ENCODE measurements at places on chromosomes 1 and 21.
A peak's percentile ranks its signal among the peaks of the same experiment; 100 is the strongest.

DNA sequence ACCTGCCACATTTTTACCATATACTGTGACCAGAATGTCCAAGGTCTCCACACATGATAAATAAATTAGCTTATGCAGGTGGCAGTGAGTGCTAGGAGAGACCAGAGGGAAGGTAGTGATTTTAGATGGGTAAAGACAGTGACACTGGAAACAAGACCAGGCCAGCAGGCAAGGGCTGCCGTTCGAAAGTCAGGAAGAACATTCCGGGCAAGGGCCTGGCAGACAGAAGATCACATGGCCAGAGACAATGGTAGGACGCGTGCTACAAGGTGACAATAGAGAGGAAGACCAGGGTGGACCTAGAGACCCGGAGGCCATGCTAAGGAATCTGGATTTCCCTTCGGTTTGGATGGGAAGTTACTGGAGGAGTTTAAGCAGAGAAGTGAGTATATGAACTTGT, 9.7 kb downstream of the PGBD5 start:
- DNase-seq: no peak

DNA sequence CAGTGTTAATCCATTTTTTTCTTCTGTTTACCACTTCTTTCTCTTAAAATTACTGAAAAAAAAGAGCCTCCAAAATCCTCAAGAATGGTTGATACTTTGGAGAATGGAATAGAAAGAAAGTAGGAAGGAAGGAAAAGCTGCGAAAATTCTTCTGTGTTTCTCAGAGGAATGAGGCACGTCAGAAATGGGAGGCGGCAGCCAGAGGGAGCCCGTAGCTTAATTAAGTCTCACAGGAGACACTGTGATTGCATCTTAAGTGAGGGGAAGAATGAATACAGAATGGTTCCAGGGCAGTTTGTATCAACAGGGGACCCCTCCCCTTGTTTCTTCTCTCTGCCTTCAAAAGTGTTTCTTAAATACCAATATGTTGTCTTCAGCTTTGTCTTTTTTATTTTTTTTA, 1099.5 kb downstream of the PLA2G4A start:
- DNase-seq: no peak

DNA sequence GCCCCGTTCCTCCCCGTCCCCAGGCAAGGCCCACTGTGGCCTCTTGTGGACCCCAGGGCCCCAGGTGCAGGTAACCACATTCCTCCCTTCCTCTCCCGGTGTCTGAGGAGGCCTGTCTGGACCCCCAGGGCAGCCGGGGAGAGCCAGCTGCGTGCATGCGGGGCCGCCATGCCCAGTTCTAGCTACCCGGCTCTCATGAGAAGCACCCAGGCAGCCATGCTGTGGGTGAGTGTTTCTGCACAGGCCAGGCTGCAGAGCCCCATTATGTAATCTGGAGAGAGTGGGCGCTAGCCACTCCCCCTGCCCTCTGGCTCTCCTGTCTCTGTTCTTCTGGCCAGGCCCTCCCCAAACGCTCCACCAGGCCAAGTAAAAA, 18.4 kb upstream of the PLEKHG5 start:
- DNase-seq: no peak

DNA sequence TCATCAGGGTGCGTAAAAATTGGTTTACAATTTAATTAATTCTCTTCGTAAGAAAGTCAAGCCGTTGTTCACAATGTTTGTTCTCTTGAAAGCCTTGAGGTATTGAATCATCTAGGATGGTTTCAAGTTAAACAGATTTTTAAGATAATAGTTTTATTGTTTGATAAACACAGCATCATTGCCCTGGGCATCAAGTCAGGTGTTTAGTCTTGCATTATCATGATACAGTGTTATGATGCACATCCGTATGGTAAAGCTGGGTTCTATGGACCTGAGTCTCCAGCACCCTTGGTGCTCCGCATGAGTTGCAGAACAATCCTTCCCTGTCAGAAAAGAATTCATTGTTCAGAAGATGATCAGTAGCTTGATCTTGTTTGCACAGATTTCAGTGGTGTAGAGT, 359.5 kb downstream of the LMO4 start:
- no peak for DNase-seq

DNA sequence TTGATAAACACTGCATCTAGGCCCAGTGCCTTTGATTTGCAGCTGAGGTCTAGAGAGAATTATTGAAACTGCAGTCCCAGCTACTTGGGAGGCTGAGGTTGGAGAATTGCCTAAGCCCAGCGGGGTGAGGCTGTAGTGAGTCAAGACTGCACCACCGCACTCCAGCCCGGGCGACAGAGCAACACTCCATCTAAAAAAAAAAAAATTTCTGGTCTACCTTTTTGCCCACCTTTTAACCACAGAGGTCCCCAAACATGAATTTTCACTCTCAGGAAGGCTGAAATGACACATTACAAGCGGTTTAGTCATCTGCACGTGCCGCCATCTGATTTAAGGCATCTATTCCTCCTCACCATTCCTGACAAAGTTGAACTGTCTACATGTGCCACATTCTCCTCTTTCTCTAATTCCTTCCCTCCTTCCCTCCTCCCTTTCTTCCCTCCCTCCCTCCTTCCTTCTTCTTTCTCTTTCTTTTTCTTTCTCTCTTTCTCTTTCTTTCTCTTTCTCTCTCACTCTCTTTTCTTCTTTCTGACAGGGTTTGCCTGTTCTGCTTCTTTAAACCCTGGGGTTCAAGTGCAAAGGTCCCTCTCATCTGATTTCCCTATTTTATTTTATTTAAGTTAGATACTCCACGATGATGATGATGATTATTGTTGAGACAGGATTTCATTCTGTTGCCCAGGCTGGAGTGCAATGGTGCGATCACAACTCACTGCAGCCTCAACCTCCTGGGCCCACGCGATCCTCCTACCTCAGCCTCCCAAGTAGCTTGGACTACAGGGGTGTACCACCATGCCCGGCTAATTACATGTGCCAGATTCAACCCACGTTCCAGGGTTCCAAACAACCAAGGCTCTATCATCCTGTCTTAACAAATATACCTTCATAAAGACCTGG, 3.0 kb upstream of the SOD1 start:
- no peak for DNase-seq

- no peak for DNase-seq
These were observed 4.5 kb downstream of the IRF2BP2 start for GRCh38 chr1:234605399-234605982.

- DNase-seq: no peak
These were observed 42.7 kb upstream of the B3GALT2 start for GRCh38 chr1:193229136-193229535.

- DNase-seq: no peak
These were observed 6.3 kb downstream of the ACTA1 start for GRCh38 chr1:229427572-229427971.

DNA sequence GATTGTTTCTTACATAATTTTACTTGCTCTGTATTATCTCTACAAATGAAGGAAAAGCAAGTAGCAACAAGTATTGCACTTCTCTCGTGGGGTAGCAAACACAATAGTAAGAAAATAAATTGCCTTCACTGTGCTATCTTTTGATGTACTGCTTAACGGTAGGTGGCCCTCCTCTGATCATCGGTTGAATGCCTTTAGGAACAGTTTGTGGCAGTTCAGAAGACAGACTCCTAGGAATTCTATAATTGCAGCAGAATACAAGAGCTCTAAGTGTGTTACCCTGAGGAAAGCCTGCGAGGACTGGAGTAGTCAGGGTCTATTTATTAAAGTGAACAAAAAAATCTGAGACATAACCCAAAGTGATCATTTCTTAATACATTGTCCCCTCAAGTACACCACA, 1135.9 kb downstream of the KCNT2 start:
- no peak for DNase-seq

- DNase-seq: no peak
These were observed 272.6 kb downstream of the LRRC40 start for GRCh38 chr1:69932760-69933159.

GRCh38 chr1:47661040-47661439, 223.2 kb downstream of the FOXD2 start:
- DNase-seq: no peak

- no peak for DNase-seq
These were observed 83.1 kb downstream of the HHIPL2 start for GRCh38 chr1:222464841-222465210.

DNA sequence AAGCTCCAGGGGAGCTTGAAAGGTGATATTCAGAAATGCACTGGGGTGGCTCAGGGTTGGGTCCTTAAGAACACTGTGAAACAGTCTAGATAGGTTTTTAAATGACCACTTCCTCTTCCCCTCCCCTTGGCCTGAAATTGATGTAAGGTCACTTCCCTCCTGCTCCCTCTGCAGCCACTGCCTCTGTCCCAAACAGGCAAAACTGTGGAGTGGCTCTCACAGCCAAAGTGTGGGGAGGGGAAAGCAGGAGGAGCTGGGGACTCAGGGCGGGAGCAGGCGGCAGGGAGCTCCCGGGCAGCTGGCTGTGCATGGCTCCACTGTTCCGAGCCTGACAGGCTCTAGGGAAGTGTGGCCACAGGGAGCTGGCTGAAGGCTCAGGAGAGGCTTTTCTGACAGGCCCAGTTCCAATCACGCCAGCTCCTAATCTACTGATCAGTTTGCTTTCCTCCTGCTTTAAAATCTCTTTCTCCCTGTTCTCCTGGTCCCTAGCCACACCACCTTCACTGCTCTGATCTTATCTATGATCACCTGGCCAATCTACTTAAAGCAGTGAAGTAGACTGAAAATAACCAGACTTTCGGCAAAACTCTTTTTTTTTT, 5.1 kb upstream of the CSRP1 start:
- DNase-seq: peak; percentile 40

- DNase-seq: no peak
These were observed 43.7 kb upstream of the EXOSC10 start for GRCh38 chr1:11143401-11143800.

- DNase-seq: no peak
These were observed 3.2 kb downstream of the SLC25A33 start for GRCh38 chr1:9542430-9542829.

- no peak for DNase-seq
These were observed 151.7 kb downstream of the LYPLAL1 start for GRCh38 chr1:219325368-219325742.

DNA sequence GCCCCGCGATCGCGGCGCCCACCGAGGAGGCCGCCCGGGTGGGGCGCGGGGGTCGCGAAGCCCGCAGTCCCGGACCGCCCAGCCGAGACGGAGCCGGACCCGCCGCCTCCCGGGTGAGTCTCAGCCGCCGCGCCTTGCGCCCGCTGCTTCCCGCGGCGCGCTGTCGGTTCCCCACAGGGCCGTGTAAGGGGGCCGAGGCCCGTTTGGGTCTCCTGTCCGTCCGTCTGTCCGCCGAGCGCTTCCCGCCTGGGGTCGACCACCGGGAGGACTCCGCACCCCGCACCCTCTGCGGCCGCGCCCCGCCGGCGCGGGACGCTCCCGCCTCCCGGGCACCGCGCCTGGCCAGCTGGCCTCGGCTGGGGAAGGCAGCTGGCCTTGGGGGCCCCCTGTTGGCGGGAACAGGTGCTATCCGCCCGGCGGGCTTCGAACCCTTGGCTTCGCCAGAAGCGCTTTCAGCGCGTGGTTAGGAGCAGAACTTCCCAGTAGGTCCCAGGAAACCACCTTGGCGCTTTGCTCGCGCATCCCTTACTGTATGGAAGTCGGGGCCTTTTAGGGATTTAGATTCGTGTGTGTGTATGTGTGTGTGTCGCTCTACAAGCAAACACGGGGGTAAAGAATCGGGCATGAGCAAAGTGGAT, 414 bp downstream of the TMEM51 start:
- peak; percentile 48 for DNase-seq

DNA sequence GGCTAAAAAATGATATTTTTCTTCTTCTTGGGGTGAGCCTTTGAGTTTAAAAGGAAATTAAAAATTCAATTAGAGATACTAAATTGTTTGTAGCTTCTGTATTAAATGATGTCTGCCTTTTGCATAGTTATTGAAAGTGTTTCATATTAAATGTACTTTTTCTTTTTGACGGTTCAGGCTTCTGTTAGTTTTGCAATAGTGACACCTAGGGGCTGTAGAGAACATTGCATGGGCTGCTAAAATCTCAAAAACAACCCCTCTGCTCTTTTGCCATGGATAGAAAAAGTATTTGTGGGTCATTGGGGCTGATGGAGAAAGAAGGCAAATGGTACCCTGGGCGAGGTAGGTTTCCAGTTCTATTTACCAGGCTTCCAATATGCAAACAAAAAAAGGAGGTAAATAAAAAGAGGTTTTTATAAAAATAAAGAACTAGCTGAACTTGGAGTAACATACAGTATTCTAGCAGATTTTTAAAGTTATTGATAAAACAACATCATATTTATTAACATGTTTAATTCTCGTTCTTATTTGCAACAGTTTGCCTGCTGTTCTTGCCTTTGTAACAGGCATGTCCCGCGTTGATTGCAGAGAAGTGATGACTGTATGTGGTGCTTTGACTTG, 115.4 kb upstream of the HOOK1 start:
- no peak for DNase-seq

DNA sequence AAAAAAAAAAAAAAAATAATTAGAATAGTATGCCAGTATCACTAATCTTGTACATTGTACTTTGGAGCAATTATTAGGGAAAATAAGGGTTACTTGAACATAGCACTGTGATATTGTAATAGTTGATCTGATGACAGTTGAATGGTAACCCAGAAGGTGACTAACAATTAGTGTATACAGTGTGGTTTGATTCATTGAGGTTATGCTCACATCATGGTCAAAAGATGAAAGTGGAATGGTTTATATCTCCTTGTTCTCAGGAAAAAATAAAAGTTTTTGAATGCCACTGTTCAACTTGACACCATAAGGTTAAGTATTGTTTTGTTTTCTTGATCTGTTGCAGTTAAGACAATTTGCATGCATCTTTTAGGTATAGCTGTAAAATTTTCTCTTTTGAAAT, 87.0 kb downstream of the GPR52 start:
- DNase-seq: no peak

DNA sequence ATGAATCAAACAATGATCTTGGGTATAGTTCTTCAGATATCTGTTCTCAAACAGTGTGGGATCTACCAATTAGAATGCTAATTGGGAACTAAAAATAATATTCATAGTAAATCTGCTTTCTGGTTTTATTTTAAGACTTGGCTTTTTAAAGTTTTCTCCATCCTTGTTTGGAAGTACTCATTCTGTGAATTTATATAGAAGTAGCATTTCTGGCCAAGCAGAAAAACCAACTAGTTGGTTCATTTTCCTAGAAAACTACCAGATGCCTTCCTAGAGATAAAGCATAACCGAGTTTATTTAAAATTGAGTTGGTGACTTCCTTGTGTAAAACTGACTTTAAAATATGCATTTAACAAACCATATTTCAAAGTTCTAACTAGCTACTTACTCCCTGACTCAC, 48.8 kb downstream of the DNM3 start:
- DNase-seq: no peak
